ENCODE measurements at places on chromosomes 5 and 9. TPM values are rescaled to one million over a fixed set of nuclear protein-coding genes. Genes with fewer than 3 reads are reported as not detected.

GRCh38 chr5:90131383-90132133 is 278.0 kb downstream of the CETN3 start:
- DNase-seq = no peak
- peaks cover 12% of the 10 kb centered on the region for H3K4me1 ChIP-seq

DNA sequence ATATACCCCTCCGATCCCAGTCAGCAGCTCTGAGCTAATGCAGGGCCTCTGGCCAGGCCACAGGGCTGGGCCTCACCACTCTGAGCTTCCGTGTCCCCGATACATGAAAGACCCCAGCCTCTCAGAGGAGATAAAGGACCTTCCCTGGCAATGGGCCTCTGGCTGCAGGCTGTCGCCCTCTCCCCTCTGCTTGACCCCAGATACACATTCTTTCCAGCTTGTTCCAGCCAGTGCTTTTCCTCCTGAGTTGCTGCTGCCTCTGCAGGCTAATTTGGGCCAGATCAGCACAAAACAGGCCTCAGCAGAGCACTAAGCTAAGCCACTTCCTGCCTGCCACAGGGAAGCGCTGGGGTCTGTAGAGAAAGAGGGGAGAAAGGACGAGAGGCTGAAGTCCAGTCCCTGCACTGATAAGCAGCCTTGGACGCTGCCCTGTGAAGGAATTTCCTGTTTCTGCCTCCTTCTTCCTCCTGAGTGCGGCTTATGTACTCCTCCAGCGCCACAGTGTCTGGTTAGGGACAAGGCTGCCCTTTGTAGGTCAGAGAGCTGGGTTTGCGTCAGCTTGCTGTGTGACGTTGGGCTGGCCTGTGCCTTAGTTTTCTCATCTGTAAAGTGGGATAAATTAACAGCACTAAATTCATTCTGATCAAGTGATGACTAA is 73.0 kb upstream of the IL17B start:
- H3K27me3 ChIP-seq = no peaks in the 10 kb centered on the region
- no peak overlapping the region for H3K4me3 ChIP-seq
- no peak for DNase-seq

GRCh38 chr9:93894691-93895079 is 60.5 kb downstream of the BARX1 start:
- no peak for DNase-seq
- H3K27ac ChIP-seq = no peak overlapping the region
- H3K4me3 ChIP-seq = no peak overlapping the region
- H3K27me3 ChIP-seq = no peaks in the 10 kb centered on the region

GRCh38 chr5:2602451-2603271 is 148.8 kb downstream of the IRX2 start:
- H3K27me3 ChIP-seq = no peaks in the 10 kb centered on the region
- H3K4me3 ChIP-seq = no peak overlapping the region
- no peaks in the 10 kb centered on the region for H3K36me3 ChIP-seq
- no peak for DNase-seq
- no peaks in the 10 kb centered on the region for H3K4me1 ChIP-seq
- no peak overlapping the region for H3K27ac ChIP-seq

DNA sequence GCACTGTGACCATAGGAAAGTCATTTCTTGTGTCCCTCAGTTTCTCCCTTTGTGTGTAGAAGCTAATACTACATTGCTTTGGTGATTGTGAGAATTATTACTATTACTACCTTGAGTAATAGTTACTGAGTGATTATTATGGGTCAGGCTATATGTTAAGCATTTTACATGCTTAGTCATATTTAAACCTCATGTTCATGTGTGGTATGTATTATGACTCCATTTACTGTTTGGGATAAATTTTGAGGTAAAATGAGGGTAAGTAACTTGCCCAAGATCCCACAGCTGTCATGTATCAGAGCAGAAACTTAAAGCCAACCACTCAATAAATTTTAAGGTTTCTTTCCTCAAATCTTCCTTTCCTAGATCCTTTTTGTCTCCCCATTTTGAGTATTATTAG is 28.3 kb downstream of the SLF1 start:
- no peaks in the 10 kb centered on the region for H3K27me3 ChIP-seq
- H3K36me3 ChIP-seq = no peaks in the 10 kb centered on the region
- no peak for DNase-seq
- no peaks in the 10 kb centered on the region for H3K4me1 ChIP-seq
- no peak overlapping the region for H3K27ac ChIP-seq

DNA sequence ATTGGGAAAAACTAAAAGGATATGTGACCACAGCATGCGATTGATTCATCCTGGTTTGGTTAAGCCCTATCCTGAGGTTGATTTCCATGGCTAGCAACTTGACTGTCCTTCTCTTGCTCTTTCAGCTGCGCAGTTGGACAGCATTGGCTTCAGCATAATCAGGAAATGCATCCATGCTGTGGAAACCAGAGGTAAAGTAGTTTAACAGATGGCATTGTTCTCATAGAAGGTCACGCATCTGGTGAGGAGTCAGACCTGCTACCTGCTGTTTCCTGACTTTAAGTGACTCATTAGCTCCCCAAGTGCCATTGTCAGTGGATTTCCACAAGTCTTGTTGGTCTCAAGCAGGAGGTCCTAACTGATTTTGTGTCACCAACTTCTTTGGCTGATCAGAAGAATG is 266.9 kb downstream of the ARHGAP26 start:
- no peaks in the 10 kb centered on the region for H3K27me3 ChIP-seq
- H3K27ac ChIP-seq = no peak overlapping the region
- no peaks in the 10 kb centered on the region for H3K4me1 ChIP-seq
- H3K4me3 ChIP-seq = no peak overlapping the region
- no peak for DNase-seq

DNA sequence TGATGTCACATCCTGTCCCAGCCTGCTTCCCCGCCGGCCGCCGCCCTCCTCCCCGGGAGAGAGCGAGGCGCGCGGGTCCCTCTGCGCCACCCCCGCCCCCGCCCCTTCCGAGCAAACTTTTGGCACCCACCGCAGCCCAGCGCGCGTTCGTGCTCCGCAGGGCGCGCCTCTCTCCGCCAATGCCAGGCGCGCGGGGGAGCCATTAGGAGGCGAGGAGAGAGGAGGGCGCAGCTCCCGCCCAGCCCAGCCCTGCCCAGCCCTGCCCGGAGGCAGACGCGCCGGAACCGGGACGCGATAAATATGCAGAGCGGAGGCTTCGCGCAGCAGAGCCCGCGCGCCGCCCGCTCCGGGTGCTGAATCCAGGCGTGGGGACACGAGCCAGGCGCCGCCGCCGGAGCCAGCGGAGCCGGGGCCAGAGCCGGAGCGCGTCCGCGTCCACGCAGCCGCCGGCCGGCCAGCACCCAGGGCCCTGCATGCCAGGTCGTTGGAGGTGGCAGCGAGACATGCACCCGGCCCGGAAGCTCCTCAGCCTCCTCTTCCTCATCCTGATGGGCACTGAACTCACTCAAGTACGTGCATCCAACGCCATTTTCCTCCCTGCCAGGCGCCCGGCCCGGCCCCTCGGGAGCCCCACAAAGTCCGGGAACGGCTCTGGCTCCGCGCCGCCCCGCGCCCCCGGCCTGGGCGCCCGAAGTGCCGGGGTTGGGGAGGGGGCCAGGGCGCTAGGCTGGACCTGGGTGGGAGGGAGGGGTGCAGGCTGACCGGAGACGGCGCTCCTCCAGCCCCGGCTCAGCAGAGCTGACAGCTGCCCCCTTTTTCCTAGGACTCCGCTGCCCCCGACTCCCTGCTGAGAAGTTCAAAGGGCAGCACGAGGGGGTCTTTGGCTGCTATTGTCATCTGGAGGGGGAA is 12.0 kb upstream of the OLFM1 start:
- H3K4me1 ChIP-seq = no peaks in the 10 kb centered on the region
- peak overlapping the region; percentile 24 for H3K27ac ChIP-seq
- DNase-seq = peak; percentile 41
- H3K27me3 ChIP-seq = peaks cover 2% of the 10 kb centered on the region
- H3K36me3 ChIP-seq = no peaks in the 10 kb centered on the region
- peak overlapping the region; percentile 57 for H3K4me3 ChIP-seq

DNA sequence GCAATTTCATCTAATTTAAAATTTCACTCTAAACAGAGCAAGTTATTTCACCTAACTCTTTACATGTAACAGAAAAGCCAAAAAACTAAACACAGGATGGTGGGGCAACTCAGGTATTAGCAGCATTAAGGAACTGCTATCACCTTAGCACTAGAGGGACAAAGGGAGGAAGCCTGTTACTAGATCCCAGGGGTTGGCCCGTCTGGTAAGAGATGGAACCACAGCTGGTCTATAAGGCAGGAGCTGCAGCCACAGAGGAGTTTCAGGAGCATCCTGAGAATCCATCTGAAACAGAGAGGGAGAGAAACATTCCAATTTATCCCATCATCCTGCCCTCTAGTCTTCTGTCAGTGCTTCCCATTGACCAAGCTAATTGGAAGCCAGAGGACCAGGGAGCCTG is 300.3 kb downstream of the MRPS30 start:
- H3K4me1 ChIP-seq = no peaks in the 10 kb centered on the region
- H3K27ac ChIP-seq = no peak overlapping the region
- no peak overlapping the region for H3K4me3 ChIP-seq
- no peak for DNase-seq
- no peaks in the 10 kb centered on the region for H3K27me3 ChIP-seq

GRCh38 chr5:56482363-56482762 is 249.2 kb upstream of the ANKRD55 start:
- no peaks in the 10 kb centered on the region for H3K27me3 ChIP-seq
- no peak for DNase-seq
- no peaks in the 10 kb centered on the region for H3K36me3 ChIP-seq
- H3K4me1 ChIP-seq = peaks cover 7% of the 10 kb centered on the region

DNA sequence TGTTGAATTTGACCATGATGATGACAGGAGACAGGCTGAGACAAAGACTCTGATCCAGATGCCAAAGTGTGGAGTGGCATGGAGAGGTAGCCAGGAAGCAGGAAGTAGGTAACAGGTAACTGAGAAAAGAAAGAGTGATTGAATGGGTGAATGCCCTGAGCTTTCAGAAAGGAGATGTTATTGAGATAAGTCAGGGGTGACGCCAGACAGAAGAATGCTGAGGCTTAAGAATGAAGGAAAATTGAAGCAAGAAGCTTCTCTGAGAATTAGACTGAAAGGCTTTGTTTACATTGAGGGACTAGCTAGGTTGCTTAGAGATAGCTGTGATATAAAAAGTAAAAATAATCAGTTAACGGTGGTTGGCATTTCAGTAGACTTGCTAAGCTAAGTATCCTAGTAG is 165.7 kb downstream of the PSAT1 start:
- H3K36me3 ChIP-seq = no peaks in the 10 kb centered on the region
- no peak overlapping the region for H3K27ac ChIP-seq
- H3K4me3 ChIP-seq = no peak overlapping the region
- no peaks in the 10 kb centered on the region for H3K4me1 ChIP-seq
- H3K27me3 ChIP-seq = no peaks in the 10 kb centered on the region

DNA sequence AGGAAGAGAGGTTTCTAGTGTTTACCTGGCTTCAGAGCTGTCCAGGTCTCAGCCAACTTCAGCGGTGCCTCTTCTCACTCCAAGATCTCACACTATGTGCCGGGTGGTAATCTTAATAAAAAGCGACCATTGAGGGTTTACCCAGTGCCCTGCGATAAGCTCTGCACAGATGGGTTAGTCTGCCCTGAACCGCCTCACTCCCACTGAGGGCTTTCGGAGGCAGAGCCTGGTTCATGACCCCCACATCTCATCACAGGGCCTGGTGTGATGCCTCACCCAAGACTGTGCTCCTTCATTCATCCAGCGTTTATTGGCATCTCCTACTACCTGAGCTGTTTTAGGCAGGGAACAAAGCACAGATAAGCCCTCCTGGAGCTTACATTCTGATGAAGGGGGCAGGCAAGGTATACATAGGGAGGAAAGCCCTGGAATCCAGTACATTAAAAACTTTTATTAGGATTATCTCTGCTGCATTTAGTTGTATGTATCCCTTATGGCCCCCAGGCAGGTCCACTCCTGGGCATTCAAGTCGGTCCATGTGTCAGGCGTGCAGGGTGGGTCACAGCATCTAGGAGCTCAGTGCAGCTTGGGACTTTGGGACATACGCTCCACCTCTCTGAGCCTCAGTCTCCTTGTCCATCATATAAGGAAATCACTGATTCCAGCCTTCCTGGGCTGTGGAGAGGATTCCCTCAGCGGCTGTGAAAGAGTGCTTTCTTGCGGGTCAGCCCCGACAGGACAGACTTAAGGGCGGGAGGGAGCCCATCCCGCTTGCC is 613 bp upstream of the COL15A1 start:
- no peaks in the 10 kb centered on the region for H3K36me3 ChIP-seq
- DNase-seq = no peak

DNA sequence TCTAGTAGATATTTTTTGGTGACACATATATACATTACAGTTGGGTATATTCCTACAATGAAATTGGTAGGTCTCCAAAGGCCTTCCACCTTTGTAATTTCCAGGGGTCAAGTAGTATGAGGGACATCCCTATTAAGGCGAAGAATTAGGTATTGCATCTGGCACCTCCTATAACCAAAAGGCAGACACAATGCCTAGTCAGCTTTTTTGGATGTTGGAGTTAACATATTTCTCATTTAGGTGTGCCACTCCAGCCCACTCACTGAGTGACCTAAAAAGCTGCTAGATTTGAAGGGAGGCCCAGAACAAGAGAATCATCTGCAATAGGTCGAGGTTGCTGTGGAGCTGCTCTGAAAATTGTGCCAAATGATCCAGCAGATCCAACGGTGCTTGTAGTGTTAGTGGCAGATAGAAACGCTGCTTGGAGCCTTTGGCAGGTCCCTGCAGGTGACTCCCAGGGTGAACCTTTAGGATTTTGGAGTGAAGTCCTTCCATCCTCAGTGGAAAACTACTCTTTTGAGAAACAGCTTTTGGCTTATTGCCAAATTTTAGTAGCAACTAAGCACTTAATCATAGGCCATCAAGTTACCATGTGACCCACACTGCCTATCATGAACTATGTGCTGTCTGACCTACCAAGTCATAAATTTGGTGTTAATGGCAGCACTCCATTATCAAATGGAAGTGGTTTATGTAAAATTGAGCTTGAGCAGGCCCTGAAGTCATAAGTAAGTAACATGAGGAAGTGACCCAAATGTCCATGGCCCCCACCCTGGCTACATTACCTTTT is 15.7 kb upstream of the FNIP1 start:
- H3K4me1 ChIP-seq = no peaks in the 10 kb centered on the region
- no peaks in the 10 kb centered on the region for H3K27me3 ChIP-seq
- no peak for DNase-seq
- H3K27ac ChIP-seq = no peak overlapping the region

- H3K36me3 ChIP-seq = no peaks in the 10 kb centered on the region
- no peak for DNase-seq
- no peaks in the 10 kb centered on the region for H3K4me1 ChIP-seq
- peak overlapping the region; percentile 61 for H3K27ac ChIP-seq
- H3K4me3 ChIP-seq = no peak overlapping the region
- H3K27me3 ChIP-seq = no peaks in the 10 kb centered on the region
These were observed 1883.7 kb upstream of the C9orf72 start for GRCh38 chr9:29456940-29457339.

GRCh38 chr9:109939698-109940342 is 159.8 kb downstream of the PALM2AKAP2 start:
- no peaks in the 10 kb centered on the region for H3K4me1 ChIP-seq
- H3K27me3 ChIP-seq = no peaks in the 10 kb centered on the region
- no peak overlapping the region for H3K27ac ChIP-seq
- H3K4me3 ChIP-seq = no peak overlapping the region
- no peak for DNase-seq

Gene GZMA
- total RNA-seq = 0.51 TPM

Gene IGFBPL1
- 1.3 TPM for total RNA-seq

Gene AGXT2
- not detected for total RNA-seq

Gene SHISAL2B
- total RNA-seq = not detected

Gene PCDHGA4
- total RNA-seq = 9.7 TPM

Gene PCDHB4
- 10.5 TPM for total RNA-seq

Gene RAD23B
- total RNA-seq = 92.9 TPM

Gene TMEM232
- total RNA-seq = not detected
